NT2/D1 (cell line): ENCODE measurements at places on chromosomes 11 and 22.

DNA sequence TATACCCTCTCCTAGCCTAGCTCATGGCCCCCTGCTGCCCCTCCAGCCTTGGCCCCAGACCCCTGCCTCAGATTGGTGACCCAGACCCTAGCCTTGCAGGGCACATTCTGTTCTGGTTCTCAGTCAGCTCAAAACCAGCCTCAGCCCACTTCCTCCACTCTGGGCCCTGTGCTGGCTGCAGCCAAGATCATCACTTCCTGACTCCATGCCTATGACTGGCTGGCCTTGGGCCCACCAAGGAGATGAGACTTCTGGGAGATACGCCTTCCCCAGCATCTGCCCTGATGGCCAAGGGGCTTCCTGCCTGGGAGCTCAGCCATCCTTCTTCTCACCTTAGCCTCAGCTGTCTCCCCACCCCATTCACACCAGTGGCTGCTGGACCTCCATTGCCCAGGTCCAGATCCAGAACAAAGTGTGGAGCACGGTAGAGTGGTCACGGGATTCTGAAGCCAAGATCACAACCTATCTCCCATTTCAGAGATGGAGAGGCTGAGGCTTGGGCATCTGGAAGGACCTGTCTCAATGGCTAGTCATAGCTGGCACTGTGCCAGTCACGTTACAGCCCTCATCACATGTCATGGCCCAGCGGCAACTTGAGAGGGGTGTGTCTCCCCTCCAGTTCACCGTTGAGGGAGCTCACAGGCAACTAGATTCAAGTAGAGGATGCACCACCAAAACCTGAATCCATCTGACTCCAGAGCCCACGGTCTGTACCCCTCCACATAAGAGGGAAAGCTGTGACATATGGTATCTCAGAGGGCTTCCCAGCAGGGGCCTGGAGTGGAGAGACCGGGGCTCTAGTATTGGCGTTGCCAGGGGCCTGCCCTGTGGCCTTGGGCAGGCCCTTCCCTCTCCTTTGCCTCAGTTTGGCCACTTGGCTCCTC, 43.0 kb upstream of the KLHL35 start:
- no peak for DNase-seq

GRCh38 chr11:72834905-72835304, 20.7 kb downstream of the ATG16L2 start:
- DNase-seq = no peak

- DNase-seq = no peak
Observed at GRCh38 chr22:26321469-26321913, 107.6 kb upstream of the ASPHD2 start.

DNA sequence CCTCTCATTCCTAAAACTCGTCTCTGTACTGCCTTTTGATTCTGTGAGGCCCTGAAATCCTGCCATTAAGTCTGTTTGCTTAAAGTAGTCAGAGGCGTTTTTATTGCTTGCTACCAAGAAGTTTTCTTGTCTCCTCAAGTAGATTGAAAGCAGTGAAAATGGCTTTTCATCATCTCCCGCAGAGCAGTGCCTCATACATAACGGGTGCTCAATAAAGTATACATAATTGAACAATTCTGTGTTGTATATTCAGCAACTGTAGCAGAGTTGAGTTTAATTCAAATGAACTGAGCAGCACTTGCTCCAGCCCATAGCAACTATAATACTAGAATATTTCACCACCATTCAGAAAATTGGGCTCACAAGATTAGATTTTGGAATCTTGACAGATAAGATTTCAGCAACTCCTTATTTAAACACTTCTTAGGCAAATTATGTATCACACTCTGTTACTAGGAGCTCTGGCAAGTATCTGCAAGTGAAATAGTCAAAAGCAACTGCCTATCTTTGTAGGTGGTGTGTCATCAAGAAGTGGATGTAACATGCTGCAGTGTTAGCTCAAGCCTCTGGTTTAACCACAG, 20.0 kb downstream of the FIBIN start:
- no peak for DNase-seq

DNA sequence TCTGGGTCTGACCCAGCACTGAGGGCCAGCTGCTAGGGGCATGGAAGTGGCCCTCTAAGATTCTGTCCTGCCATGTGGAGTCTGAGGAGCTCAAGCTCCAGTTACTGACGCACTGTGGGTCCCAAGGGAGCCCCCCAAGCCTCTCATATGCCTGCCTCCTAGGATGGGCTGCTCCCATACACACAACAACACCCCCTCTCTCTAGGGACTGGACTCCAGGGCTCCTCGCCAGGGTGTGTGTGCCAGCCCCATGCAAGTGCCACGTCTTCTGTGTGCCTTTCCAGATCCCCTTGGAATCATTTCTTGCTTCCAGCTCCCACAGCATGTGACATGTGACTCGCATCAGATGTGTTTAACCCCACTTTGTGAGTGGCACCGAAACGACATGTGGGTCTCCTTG, 234.5 kb downstream of the CEP164 start:
- DNase-seq = no peak

- no peak for DNase-seq
Observed at GRCh38 chr11:77959434-77959833, 35.0 kb downstream of the INTS4 start.

DNA sequence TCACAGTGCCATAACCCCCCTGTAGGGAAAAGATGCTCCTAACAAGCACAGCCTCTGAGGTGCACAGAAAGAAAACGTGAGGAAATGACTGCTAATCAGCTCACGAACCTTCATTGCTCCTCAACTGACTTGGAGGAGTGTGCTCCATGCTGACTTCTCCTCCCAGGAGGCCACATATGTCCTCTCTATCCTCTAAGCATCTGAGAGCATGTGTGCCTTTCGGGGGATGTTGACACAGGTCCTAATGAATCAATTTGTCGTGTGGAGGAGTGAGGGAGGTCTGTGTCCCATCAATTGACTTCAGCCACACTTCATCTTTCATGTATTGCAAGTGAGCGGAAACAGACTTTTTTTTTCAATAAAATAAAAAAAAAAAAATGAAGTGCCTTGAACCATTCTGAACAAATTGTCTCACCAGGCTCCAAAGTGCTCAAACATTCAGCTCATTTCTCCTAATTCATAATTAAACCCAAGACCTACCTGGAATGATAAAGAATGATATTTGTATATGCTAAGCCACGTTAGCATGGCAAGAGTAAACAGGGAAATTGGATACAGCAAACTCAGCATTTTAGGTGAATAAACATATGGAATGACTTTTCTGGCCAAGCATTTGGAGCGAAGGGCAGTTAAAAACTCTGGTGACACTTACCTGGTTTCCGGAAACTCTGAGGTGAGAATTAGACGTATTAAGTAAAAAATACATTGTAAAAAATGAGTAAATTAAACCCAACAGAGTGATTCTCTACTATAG, 317.6 kb upstream of the FAT3 start:
- DNase-seq = no peak

DNA sequence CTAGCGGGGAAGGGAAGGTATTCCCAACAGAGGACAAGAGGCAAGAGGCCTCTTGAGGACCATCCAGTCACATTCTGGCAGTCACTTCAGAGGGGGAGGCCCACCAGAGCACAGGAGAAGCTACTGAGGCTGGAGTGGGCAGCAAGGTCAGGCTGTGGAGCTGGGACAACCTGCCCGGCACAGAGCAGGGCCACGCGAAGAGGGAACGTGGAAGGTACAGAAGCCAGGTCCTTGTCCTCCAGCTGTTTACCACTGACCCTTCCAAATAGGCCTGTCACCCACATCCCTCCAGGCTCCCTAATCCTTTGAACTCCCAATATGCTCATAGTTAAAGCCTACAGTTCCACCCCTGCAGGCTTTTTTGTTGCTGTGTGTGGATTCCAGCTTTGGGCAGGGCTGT, 76.9 kb downstream of the IGLL1 start:
- no peak for DNase-seq

DNA sequence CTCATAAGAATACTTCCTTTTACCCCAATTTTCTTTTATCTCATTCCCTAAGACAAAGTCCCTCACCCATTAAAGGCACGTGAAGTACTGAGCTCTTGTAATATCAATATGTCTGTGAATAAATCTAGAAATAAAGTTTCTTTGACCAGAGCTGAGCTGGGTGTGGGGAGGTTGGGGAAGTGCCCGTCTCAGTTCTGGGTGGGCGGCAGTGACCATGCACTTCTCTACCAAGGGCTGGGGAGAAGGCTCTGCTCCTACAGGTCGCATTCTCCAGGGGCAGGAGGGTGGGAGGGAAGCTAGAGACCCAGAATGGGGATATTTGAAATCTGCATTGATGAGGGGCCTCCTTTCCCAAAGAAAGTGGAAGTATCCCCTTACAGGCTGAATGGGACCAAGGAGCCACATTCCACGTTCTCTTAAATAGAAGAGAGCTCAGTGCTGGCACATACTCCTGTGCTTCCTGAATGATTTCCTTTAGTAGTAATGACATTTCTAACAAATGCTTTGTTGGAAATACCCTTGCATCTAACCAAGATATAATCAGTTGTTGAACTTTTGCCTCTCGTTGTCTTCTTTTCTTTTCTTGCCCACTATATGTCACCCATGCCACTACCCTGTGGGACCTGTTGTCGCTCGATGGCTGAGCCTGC, 16.1 kb downstream of the RBX1 start:
- no peak for DNase-seq

GRCh38 chr22:40176921-40177737, 596 bp upstream of the TNRC6B start:
- peak; percentile 57 for DNase-seq

- no peak for DNase-seq
Observed at GRCh38 chr11:57230791-57231538, 6.1 kb downstream of the APLNR start.

- no peak for DNase-seq
Observed at GRCh38 chr11:83611031-83611430, 324.9 kb upstream of the CCDC90B start.

GRCh38 chr11:32154275-32154674, 63.4 kb downstream of the RCN1 start:
- no peak for DNase-seq

DNA sequence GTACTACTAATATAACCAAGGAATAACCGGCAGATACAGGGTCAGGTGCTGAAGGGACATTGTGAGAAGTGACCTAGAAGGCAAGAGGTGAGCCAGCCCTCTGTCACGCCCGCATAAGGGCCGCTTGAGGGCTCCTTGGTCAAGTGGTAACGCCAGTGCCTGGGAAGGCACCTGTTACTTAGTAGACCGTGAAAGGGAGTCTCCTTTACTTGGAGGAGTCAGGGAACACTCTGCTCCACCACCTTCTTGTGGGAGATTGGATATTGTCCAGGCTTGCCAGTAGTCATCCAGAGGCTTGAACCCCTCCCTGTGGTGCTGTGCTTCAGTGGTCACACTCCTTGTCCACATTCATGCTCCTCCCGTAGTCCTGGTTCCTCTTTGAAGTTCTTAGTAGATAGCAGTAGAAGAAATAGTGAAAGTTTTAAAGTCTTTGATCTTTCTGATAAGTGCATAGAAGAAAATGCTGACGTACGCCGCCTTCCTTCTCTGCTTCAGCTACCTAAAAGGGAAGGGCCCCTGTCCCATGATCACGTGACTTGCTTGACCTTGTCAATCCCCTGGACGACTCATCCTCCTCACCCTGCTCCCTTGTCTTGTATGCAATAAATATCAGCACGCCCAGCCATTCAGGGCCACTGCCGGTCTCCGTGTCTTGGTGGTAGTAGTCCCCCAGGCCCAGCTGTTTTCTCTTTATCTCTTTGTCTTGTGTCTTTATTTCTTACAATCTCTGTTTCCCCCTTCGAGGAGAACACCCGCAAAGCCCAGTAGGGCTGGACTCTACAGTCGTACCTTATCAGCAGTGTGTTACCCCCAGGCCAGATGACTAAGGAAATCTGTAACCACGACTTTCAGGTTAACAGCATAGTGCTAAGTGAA, 6.1 kb downstream of the NUP50 start:
- no peak for DNase-seq

DNA sequence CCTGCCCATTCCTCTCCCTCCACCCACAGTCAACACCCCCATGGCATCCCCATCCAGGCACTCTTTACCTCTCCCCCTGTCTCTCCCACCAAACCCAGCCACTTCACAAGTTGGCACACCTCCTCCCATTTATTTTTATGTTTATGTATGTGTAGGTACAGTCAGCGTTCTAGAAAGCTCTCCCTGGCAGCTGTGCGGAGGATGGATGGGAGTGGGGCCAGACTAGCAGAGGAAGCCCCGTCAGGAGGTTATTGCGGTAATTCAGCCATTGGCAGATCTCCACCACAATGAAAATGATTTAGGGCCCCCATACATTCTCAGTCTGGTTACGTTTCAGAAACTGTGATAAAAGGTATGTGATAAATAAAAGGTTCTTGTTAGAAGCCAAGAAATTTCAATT, 51.3 kb downstream of the BTG4 start:
- DNase-seq = no peak

DNA sequence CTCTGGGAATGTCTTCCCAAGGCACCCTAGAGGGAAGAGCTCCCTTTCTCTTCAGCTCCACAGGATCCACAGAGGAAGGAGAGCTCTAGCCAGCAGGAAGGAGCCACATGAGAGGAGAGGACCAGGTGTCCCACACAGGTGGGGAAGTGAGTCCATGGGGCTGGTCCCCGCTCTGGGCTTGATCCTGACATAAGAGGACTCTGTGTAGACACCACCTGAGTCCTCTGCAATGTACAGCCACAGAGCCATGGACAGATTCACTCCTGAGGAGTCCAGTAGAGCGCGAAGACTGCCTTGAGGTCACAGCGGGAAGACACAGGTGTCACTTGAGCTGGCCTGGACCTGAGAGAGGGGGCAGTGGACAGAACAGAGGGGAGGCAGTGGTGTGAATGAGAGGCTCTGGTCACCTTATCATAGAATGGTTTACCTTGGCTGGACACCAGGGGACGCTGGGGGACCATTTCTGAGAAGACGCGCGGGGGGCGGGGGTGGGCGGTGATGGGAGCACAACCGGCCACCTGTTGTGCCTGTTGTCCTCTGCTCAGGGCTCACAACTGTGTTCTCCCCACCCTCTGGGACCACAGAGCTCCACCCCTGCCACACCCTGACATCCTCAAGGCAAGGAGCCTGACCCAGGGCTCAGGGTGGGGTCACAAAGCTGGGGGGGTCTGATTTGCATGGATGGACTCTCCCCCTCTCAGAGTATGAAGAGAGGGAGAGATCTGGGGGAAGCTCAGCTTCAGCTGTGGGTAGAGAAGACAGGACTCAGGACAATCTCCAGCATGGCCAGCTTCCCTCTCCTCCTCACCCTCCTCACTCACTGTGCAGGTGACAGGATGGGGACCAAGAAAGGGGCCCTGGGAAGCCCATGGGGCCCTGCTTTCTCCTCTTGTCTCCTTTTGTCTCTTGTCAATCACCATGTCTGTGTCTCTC, 128.2 kb downstream of the ZNF280B start:
- no peak for DNase-seq

DNA sequence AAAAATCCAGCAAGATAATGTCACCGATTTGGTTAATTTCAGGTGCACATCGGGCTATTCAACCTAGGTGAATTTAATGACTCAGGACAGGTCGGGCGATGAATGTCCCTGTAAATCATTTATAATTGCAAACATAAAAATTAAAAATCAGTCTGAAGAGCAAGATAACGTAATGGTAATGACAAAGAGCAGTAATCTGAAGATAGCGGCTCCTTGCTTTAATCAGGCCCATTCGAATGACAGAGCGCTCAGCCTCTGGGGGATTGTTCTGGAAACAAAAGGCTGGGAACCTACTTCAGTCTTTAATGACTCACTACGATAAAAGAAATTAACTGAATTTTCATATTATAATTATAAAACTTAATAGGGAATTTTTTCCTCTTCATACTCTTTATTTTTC, 61.3 kb downstream of the RCN1 start:
- DNase-seq = no peak
